ENCODE measurements at places on chromosomes 1 and 21.

- no peak for DNase-seq
Measured at GRCh38 chr21:35400233-35400939, 351.3 kb upstream of the RUNX1 start.

DNA sequence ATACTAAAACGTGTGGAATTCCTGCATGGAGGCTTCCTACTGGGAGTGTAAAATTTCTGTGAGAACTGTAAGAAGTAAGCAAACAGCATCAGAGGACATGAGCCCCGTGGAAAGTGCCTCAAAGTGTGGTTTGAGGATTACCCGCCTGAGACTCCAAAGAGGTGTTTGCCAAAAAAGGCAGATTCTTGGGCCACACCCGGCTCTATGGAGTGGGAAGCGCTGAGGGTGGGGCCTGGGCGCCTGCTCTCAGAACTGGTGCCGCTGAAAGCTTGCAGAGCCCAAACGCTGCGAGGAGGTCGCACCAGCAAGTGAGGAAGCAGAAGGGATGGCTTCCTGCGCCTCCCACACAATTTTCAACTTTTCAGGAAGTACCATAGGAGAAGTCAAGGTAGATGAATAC is 43.0 kb upstream of the PSEN2 start:
- peak; percentile 37 for DNase-seq

GRCh38 chr1:240014051-240014450 is 77.6 kb upstream of the FMN2 start:
- no peak for DNase-seq

DNA sequence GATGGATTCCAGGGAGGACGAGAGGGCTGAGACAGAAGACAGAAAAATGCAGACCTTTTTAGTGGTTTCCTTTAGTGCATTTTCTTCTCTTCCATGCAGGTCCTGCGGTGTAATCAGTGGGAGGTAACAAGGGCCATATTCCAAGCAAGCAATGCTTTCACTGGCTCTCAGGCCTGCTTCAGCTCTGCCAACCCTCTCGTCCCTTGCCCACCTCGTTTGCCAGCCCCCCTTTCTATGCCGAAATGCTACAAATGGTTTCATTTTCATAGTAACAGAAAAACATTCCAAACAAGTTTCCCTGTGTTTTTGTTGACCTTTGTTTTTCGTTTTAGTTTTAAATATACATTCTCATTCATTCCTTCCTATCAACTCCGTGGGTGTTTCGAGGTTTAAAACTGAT is 443.1 kb downstream of the TTLL7 start:
- no peak for DNase-seq

DNA sequence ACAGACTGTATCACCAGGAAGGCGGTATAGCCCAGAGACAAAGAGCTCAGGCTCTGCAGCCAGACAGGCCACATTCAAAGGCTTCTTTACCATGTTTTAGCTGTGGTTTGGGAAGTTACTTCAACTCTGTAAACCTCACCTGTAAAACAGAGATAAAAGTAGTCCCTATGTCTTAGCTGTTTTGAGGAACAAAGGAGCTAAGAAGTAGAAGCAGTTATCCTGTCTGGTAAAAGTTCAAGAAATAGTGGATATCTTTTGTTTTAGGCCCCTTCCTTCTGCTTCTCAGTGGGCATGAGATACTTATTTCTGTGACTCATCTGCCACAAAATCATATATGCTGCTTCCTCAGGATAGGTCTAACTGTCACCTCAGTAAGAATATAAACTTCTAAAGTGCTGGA is 6.5 kb downstream of the CD34 start:
- DNase-seq = no peak
